Vagina (tissue), 2 donors: ENCODE measurements at places on chromosomes 1 and 21. TPM values are rescaled to one million over a fixed set of nuclear protein-coding genes. Genes with fewer than 3 reads are reported as not detected.

OR2L8 gene
- total RNA-seq = not detected

PGLYRP3 gene
- total RNA-seq = 28.7 TPM

MROH7 gene
- total RNA-seq = 7.4 TPM

NPPA gene
- total RNA-seq = not detected

CCT3 gene
- 186 TPM for total RNA-seq

CENPF gene
- 6.4 TPM for total RNA-seq

LRRC39 gene
- total RNA-seq = 1.2 TPM

PAQR6 gene
- 2.0 TPM for total RNA-seq

SLC45A3 gene
- total RNA-seq = 0.25 TPM

REN gene
- total RNA-seq = not detected

CA6 gene
- total RNA-seq = not detected

NCDN gene
- 24.8 TPM for total RNA-seq

LCE1C gene
- not detected for total RNA-seq

GPR89A gene
- 29.0 TPM for total RNA-seq

SYT6 gene
- total RNA-seq = not detected

CRYBG2 gene
- 67.0 TPM for total RNA-seq

IRF6 gene
- 83.5 TPM for total RNA-seq

STUM gene
- total RNA-seq = 6.4 TPM

ZBTB37 gene
- 6.6 TPM for total RNA-seq

RCSD1 gene
- total RNA-seq = 11.5 TPM

LDLRAP1 gene
- total RNA-seq = 22.3 TPM

LIN9 gene
- total RNA-seq = 3.9 TPM

SPRR5 gene
- not detected for total RNA-seq

FOXO6 gene
- 1.7 TPM for total RNA-seq

NCSTN gene
- total RNA-seq = 50.6 TPM

F13B gene
- not detected for total RNA-seq

DPM3 gene
- total RNA-seq = 114 TPM

PLA2G2D gene
- total RNA-seq = not detected

AMIGO1 gene
- total RNA-seq = 6.4 TPM

PLA2G2F gene
- not detected for total RNA-seq

DCDC2B gene
- not detected for total RNA-seq

LDLRAD2 gene
- total RNA-seq = not detected

PATJ gene
- 83.2 TPM for total RNA-seq

SLC5A9 gene
- 0.25 TPM for total RNA-seq

S100A2 gene
- total RNA-seq = 470 TPM

MFAP2 gene
- 51.1 TPM for total RNA-seq

PADI6 gene
- total RNA-seq = not detected

TBCE gene
- 23.6 TPM for total RNA-seq

CSMD2 gene
- 0.25 TPM for total RNA-seq

FAF1 gene
- total RNA-seq = 40.0 TPM

OR2L13 gene
- not detected for total RNA-seq

LCE2C gene
- not detected for total RNA-seq

PRDM16 gene
- 3.9 TPM for total RNA-seq

ZNF362 gene
- 24.6 TPM for total RNA-seq

FCRLB gene
- total RNA-seq = not detected

CHAF1B gene
- total RNA-seq = 1.7 TPM
